ENCODE measurements at places on chromosomes 13 and 19.

- no peak for DNase-seq
Measured at GRCh38 chr19:16296713-16297112, 27.9 kb upstream of the KLF2 start.

GRCh38 chr13:99199541-99200431, 868 bp upstream of the UBAC2 start:
- no peak for DNase-seq

GRCh38 chr19:18762125-18763023, 28.7 kb downstream of the COMP start:
- peak; percentile 93 for DNase-seq

DNA sequence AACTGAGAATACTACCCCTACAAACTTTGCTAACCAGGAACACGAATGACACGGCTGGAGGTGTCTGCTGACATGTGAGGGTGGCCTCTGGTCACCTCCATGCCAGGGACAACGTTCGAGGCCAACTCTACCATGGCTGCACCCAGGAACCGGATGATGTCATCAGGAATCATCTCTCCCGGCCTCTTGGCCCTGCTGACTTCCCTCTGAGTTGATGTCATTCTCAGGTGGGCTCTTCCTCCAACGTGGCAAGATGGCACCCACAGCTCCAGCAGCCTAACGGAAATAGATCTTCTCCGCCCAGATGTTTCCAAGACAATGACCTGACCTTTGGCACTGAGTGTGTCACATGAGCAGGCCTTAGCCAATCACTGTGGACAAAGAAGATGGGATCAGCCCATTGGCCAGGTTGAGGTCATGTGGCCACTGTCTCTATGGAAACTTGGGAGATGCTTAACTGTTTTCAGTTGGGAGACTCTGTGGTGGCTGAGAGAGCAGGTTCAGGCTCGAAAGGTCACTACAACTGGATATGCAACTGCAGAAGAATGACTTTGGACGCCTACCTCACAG, 15.0 kb downstream of the MBD3L2B start:
- no peak for DNase-seq

- peak; percentile 34 for DNase-seq
Measured at GRCh38 chr13:93227878-93228642, 1.5 kb downstream of the GPC6 start.

GRCh38 chr19:1151037-1151724, 22.9 kb downstream of the SBNO2 start:
- DNase-seq = no peak

GRCh38 chr19:16779539-16780163, 49.5 kb upstream of the SIN3B start:
- no peak for DNase-seq

DNA sequence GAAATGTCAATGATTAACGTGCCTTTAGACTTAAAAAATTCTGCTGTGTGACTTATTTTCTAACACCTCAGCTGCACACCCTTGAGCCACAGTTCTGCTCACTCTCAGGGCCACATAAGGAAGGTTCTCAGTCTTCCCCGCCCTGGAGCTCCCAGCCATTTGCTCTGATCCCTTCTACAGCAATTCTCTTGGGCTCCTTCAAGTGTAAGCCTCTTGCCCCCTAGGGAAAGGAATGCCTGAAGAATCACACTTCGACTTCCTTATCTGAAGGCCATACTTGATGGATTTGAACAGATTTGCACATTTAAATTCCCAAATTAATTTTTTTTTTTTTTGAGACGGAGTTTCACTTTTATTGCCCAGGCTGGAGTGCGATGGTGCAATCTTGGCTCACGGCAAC, 44.2 kb downstream of the RASA3 start:
- DNase-seq = no peak

GRCh38 chr19:42224940-42225717, 5.0 kb downstream of the ZNF526 start:
- DNase-seq = no peak

- peak; percentile 34 for DNase-seq
Measured at GRCh38 chr19:50205681-50206138, 2.3 kb downstream of the MYH14 start.

GRCh38 chr19:41930322-41930722, 2.1 kb upstream of the ERFL start:
- no peak for DNase-seq

- no peak for DNase-seq
Measured at GRCh38 chr19:39845172-39845571, 1.0 kb downstream of the FBL start.

DNA sequence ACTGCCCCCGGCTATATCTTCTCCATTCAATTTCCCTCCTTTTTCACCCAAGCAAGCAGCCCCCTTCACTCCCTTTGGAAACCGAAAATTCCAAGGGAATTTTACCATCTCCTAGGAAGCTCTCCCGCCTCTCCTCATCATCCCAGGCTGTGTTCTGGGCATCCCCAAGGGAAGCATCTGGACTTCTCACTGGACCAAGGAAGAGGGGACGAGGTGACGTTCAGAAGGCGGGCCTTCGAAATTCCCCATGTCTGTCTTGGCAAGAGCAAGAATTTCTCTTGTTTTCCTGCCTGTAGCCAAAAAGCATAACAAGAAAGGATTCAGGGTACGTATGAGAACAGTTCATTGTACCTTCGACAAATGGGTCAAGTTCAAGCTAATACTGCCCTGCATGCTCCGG, 6.1 kb downstream of the TPRX2 start:
- no peak for DNase-seq

- no peak for DNase-seq
Measured at GRCh38 chr19:51686171-51686570, 7.0 kb upstream of the SPACA6 start.

GRCh38 chr19:948842-949496, 23.1 kb downstream of the ARID3A start:
- no peak for DNase-seq

- DNase-seq = no peak
Measured at GRCh38 chr13:106696140-106696539, 128.2 kb upstream of the ARGLU1 start.

- no peak for DNase-seq
Measured at GRCh38 chr19:44925114-44925891, 10.9 kb downstream of the APOC1 start.

DNA sequence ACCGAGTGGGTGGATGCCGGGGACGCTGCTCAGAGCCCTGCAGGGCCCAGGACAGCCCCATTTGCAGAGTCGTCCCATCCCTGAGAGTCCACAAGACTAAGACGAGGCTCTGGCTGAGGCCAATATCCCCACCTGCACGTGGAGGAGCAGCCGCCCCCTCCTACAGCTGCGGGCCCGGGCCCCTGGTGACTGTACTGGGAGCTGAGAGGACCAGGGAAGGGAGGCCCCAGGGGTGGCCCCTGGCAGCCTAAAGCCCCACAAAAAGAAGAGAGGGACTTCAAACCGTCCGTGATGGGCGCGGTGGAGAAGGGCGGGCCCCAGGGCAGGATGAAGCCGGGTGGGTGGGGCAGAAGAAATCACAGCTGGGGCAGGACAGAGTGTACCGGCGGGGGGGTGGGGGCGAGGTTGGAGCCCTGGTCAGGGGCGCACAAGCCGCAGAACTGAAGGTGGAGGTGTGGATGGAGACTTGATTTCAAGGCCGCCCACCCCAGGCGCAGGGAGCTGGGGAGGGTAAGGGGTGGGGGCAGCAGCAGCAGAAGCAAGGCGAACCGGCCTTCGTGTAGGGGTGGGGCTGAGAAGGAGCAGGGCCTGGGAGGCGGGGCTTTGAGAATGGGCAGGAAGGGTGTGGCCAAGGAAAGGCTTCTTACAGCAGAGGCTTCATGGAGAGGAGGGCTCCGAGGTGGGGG, 12.9 kb downstream of the CFD start:
- DNase-seq = no peak
